Natural killer cell (primary cell): ENCODE measurements at places on chromosomes 7 and 10. TPM values are rescaled to one million over a fixed set of nuclear protein-coding genes. Genes with fewer than 3 reads are reported as not detected.

NEUROD6 gene
- total RNA-seq, result not detected

GRCh38 chr7:155684543-155684942, 40.1 kb downstream of the RBM33 start:
- DNase-seq, result no peak

- DNase-seq, result no peak
Measured at GRCh38 chr7:64892666-64893309, 10.3 kb upstream of the ZNF273 start.

DNA sequence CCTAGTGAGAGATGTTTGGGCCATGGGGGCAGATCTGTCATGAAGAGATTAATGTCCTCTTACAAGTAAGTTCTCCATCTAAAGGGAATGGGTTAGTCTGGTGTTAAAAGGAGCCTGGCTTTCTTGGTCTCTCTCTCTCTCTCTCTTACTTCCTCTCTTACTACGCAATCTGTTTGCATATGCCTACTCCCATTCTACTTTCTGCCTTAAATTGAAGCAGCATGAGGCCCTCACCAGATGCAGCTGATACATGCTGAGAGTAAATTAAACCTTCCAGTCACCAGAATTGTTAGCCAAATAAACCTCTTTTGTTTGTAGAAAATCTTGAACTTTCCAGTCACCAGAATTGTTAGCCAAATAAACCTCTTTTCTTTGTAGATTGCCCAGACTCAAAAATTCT, 884.1 kb downstream of the NRG3 start:
- DNase-seq, result no peak

DNA sequence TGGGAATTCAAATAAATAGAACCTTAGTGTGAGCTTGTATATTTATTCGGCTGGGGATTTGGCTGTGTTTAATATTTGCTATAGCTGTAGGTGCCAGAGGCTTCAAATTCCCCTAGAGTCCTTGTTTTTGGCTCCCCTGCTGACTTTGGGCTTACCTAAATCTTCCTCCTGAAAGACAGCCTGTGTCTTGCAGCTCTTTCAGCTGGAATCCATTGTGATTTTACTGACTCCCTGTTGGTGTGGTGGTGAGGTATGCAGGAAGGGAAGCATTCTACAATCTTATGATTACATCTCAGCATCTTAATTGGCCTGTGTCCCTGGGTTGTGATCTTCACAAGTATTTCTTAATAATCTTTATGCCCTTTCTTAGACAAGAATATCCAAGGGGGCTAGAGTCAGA, 25.9 kb downstream of the FOXI2 start:
- no peak for DNase-seq

DNA sequence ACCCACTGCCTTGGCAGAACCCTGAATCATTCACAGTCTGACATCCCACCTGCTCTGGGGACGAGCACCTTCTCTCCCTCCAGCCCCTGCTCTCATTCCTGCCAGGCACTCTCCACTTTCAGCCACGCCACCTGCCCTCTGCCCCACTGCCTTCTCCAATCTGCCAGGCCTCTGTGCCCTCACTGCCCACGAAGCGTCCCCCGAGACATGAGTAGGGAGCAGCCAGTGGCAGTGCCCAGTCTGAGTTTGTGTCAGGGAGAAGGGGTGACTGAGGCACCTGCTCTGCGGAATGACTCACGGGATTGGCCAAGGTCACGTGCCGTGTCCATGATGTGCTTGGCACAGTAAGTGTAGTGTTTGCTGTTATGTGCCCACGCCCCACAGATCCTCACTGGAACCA, 215.2 kb upstream of the PPP2R2D start:
- DNase-seq, result no peak

SNX13 gene
- total RNA-seq, result 37.4 TPM

SYT15 gene
- total RNA-seq, result 2.0 TPM

DNA sequence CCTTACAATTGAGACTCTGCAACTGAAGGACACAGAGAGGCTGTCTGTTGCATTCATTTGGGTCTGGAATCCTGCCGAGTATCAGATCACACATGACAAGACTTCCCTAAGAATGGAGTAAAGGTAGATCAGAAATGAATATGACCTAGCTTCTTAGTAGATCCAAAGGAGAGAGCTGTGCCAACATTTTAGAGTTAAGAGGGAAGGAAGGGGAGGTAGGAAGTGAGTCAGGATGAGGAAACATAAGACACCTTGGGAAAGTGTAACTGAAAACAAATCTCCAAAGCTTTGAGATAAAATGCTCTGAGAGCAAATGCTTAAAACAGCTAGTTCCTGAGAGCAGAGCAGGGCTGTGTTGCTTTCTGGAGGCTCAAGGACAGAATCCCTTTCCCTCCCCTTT, 6.1 kb upstream of the SLC25A13 start:
- no peak for DNase-seq

DNA sequence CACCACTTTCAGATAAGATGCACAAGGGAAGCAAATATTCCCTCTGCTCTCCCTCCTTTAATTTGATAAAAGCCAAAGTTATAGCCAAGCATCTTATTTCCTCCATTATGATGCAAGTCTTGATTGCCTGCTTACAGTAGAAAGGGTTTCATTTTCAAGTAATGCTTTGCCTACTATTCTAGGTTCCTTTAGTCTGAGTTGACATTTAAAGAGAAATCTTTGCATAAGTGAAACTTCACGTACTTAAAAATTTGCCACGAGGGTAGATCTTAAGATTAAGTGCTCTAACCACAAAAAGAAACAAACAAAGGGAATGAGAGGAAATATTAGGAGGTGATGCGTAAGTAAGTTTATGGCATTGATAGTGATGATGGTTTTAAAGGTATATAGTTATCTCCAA, 78.1 kb upstream of the VWDE start:
- DNase-seq, result no peak

RPEL1 gene
- not detected for total RNA-seq

DNA sequence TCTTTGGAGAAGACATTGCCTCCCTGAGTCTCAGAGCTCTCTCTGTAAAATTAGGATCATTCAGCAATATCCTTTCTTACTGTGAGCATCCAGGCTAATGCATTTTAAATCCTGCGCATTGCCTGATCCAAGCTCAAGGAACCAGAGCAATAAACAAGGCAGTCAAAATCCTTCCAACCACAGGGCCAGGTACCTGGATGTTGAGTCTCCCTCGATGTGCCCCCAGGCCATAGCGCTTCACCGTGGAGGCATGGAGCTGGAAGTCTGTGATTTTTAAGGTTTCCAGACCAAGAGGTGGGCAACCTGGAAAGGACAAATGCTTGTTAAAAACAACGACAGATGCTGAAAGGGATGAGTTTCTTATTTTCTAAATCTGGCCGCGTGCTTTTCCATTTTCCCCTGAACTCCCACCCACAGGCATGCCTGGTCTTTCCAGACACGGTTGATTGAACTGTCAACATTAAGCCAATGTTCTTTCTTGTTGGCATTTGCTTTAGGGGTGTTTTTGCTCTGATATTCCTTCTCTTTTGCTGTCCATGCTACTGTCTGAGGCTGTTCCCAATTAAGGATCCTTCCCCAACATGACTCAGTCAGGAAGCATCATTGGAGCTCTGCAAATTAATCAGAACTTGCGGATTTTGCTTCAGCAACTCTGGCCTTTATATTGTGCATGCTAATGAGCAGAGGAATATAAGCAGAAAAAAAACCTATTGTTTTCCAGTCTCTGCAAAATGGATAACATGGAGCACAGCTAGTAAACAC, 29.0 kb downstream of the CPXM2 start:
- no peak for DNase-seq

CHCHD1 gene
- 7.0 TPM for total RNA-seq

- DNase-seq, result no peak
Measured at GRCh38 chr7:92655346-92655884, 65.2 kb upstream of the FAM133B start.

DNA sequence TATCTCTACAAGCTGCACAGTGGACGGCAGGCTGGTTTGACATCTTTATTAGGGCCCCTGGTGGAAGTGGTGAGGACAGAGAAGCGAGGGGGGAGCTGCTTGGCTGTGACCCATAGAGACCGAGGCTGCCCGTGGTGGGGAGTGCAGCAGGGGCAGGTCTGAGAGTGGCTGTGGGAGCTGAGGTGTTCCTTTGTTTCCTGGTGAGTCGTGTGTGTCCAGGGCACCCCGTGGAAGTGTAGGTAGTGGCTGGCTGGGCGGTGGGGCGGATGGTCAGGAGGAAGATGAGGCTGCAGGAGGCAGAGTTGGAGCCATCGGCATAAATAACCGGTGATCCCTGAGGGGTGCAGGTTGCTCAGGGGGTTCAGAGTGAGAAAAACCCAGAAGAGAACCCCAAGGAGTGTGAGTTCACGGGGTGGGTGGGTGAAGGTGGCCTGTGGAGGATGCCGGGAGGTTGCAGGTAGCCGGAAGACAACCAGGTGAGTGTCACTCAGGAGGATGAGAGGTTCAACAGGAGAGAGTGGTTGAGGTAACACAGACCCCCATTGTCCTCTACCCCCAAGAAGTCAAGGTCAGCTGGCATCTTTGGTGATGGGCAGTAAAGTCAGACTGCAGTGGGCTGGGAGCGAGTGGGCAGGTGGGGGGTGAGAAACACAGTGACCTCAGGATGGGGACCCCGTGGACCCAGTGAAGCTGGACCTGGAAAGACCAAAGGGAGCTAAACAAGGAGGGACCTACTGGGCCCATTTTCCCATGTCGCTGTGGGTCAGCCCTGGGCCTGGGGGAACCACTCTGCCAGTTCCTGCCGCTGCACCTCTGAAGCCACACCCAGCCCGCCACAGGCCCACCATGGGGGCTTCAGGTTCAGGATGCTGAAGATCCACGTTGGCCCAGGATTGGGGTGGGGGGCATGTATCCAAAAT, 7.8 kb downstream of the ATP6V0E2 start:
- DNase-seq, result no peak

GRCh38 chr7:21898265-21898930, 47.3 kb downstream of the CDCA7L start:
- DNase-seq, result no peak

PPP1R9A gene
- total RNA-seq, result 2.0 TPM

DNA sequence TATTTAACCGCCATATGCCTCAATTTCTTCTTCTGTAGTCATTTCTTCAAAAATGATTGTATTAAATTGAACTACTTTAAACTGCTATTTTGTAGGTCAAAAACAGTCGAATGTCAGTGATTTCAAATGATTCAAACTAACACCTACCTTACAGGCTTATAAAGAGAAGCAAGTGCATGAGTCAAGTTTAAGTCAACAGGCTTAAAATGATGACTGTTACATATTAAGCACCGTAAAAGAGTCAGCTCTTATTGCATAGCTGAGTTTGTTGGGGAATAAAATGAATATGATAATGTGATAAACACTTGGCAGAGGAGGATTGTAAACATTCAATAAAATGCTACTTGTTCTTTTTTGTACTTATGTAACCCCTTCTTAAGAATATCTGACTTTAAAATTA, 90.1 kb upstream of the ANKRD1 start:
- DNase-seq, result no peak

VWDE gene
- total RNA-seq, result not detected
